ENCODE measurements at places on chromosomes 1 and 21.

DNA sequence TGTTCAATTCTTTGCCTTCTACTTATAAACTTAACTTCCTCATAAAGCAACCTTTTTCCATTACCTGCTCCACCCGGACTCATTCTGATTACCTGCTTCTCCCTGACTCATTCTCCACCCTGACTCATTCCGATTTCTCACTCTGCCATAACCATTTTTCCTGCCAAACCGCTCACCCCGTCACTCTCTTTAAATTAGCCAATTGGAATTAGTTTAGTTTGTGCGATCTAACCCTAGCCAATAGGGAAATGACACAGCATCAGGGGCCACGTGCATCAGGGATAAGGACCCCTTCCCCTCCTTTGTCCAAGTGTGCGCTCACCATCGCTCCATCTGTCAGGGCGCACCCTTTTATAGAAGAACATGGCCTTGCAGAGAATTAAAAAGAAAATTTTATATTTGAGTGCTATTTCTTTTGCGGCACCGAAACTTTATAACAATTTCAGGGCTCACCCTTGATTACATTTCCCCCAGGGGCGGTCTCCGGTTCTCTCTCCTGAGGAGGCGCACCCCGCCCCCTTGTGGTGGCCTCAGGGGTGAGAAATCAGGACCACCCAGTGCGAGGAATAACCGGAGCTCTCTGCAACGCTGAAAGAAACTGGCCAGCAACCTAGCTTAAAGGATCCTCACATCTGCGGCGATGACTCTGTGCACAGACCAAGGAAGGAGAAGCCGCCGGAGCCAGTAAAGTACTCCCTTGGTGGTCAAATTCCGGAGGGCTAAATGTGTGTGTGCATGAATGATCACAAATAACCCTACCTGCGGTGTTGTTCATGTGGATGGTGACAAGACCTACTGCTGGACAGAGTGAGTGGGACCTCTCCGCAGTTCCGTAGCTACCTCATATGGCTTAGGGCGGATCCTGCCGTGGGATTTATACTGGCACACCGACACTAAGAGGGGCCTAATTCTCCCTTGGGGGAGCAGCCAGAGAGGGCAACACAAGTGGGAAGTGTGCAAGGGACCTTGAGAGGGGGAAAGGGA lies 30.3 kb upstream of the CBR3 start:
- peak; percentile 72 for DNase-seq

DNA sequence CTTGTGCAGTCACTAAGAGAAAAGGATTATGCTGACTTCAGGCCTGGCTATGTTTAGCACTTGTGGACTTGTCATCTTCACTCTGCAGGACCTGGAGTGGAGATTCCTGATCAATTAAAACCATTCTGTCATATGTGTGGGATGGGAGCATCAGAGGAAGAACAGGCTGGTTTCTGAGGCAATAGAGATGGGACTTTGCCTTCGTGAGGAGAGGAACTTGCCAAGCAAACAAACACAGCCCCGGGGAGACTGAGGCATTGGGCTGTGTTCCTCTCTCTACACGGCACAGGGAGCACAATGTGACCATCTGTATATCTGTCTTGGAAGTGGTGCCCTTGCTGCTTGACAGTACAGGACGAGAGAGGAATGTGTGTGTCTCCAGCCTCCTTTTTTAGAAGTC lies 23.1 kb downstream of the VASH2 start:
- DNase-seq: no peak

- DNase-seq: no peak
These were observed 1.6 kb upstream of the DYRK3 start for GRCh38 chr1:206633708-206634121.

- no peak for DNase-seq
These were observed 156.6 kb downstream of the TRABD2B start for GRCh38 chr1:47840393-47841190.

- no peak for DNase-seq
These were observed 35.3 kb downstream of the TFF3 start for GRCh38 chr21:42279888-42280287.

GRCh38 chr1:17498214-17498613 lies 41.3 kb upstream of the ARHGEF10L start:
- DNase-seq: no peak

GRCh38 chr1:212452323-212453155 lies 19.8 kb downstream of the NENF start:
- no peak for DNase-seq

DNA sequence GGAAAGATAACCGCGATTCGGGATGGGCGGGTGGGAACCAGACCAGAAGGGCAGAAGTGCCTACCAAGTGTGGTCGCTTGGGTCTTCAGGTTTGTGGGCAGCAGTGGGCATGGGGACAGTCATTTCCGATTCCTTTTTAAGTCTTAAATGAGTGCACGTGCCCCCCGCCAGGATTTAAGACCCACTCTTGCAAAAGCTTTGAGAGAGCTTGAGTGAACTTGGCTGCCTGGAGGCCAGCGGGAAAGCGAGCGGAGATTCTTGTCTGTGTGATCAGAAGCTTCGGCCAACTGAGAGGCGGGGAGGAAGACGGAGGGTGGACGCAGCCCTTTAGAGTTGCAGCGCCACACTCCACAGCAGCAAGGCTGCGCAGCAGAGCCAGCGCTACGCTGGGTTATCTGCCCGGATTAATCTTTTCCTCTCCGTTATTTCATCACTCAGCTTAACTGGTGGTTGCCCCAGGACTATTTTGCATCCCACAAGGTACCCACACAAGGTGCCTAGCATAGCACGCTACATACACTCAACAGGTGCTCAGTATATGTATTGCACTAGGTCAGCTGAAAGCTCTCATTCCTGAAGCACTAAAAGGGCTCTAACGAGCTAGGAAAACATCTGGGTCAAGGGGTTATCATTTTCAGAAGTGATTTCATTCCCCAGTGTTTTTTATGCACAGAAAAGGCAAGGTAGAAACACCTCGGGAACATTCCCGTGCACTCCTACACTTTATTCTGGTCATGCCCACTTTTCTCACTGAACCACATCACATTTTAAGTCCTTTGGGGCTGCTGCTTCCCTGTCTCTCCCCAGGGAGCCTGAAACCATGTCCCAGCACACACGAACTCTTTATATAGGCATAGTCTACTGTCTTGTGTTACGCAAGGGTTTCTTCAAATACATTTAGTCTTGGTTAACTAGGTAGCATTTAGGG lies 1.5 kb upstream of the BATF3 start:
- peak; percentile 64 for DNase-seq

DNA sequence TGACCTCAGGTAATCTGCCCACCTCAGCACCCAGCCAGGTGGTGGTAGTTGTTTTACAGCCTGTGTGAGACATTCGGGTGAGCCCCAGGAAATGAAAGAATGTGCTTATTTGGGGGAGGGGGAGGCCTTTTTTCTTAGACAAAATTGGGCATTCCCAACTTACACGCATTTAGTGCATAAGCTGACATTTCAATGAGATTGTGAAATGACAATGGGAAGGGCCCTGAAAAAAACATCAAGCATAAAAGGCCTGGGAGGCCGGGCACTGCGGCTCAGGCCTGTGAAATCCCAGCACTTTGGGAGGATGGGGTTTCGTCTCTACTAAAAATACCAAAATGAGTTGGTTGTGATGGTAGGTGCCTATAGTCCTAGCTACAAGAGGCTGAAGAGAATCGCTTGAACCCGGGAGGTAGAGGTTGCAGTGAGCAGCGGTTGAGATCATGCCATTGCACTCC lies 5.0 kb downstream of the GAS5 start:
- DNase-seq: peak; percentile 45

- no peak for DNase-seq
These were observed 14.8 kb downstream of the LHX4 start for GRCh38 chr1:180244840-180245239.

DNA sequence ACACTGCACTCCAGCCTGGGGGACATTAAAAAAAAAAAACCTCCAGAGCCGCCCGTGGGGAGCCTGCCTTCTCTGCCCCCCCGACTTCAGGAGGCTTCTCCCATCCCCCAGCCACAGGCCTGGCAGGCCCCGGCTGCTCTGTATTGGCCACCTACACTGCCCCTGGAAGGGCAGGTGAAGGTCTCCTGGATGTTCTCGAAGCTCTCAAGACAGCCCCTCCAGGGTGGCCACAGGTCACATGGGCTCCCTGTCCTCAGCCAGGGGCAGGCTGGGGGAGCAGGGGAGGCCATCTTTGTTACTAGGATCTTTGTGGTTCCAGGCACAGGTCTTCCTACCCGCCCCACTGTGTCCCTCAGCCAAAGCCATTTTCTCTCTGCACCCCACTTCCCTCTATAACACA lies 32.8 kb downstream of the PADI6 start:
- no peak for DNase-seq

- no peak for DNase-seq
These were observed 56.8 kb downstream of the PRDM16 start for GRCh38 chr1:3125546-3126368.

DNA sequence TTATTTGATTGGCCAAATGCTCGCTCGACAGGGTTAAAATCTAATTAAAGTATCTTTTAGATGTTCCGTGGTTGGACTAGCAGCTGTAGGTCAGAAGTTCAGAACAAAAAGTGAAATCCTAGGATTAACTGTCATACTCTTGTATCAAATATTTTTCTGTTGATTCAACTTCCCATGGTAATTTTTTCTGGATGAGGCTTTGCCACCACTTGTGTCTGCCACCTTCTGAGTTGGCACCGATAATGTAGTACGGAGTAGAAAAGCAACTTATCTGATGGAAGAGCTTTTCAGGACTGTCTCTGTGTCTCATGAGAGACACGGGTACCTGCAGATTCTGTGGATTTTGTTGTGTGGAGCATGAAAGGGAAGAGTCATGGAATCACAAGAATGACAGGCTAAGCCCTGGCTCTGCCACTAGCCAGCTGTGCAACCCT lies 44.6 kb upstream of the CNN3 start:
- no peak for DNase-seq

DNA sequence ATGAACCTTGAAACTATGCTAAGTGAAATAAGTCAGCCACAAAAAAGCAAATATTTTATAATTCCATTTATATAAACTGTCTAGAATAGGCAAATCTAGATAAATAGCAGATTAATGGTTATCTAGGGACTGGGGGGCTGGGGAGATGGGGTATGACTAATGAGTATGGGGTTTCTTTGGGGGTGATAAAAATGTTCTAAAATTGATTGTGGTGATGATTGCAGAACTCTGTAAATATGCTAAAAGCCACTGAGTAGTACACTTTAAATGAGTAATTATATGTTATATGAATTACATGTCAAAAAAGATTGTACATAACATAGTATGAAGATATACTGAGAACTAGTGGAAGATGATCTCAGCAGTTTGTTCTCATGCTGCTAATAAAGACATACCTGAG lies 675.0 kb downstream of the KIF26B start:
- no peak for DNase-seq

GRCh38 chr1:40476924-40477677 lies at the start of gene ZFP69:
Gene ZFP69, plus strand, starts transcription at chr1:40477290. Its CDS starts 2,072 bp downstream, at chr1:40479362.
- DNase-seq: peak; percentile 84

DNA sequence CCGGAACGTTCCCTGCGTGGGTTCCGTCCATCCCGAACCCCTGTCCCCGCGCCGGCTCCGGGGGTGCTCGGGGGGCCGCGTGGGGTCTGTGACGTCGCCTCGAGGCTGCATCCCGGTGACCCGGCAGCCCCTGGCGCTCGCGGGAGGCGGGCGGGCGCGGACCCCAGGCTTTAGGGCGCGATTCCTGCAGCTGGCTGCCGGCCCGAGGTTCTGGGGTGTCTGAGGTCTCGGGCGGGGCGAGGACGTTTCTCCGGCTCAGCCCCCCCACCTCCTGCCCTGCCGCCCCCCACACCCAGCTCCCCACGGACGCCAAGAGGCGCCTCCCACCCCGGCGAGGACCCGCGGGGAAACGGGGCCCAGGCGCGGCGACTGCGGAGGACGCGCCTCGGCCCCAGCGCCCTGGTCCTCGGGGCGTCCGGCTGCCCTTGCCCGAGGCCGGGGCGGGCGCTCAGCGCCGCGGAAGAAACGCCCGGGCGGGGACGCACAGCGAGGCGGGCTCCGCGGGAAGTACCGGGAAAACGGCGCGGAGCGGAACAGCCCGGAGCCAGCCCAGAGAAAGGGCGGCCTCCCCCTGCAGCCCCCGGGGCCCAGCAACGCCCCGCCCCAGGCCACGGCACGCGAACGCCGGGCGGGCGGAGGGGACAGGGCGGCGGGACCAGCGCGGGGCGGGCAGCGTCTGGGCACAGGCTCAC lies 1.3 kb upstream of the PCBP3 start:
- DNase-seq: no peak
